ENCODE measurements at places on chromosomes 5 and 9.

GRCh38 chr5:59487772-59488729, 405.5 kb downstream of the PDE4D start:
- DNase-seq, result no peak

DNA sequence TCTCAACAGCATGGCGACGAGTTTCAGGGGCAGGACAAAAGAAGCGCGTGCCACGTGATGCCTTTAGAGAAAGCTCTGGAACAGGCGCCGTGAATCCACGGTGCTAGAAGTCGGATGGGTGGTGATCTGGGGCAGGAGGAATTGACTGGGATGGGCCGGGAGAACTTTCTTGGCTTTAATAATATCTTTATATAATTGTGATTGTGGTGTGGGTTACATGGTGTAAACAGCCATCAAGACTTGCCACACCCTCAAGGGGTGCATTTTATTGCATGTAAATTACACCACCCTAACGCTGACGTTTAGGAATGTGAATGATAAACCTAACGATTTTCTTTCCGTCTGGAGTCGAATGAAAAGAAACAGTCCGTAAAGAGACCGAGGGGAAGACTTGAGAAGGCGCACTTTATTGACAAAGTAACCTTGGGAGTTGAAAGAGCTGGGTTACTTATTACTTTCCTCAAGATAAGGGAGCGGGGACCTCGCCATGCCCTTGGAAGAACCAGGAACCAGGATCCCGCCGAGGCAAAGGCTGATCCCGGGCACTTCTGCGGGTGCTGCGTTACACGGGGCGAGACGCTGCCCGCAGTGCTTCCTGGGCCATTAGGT, 8.5 kb downstream of the NRARP start:
- DNase-seq, result no peak

- no peak for DNase-seq
Measured at GRCh38 chr5:68251386-68251785, 35.8 kb downstream of the PIK3R1 start.

DNA sequence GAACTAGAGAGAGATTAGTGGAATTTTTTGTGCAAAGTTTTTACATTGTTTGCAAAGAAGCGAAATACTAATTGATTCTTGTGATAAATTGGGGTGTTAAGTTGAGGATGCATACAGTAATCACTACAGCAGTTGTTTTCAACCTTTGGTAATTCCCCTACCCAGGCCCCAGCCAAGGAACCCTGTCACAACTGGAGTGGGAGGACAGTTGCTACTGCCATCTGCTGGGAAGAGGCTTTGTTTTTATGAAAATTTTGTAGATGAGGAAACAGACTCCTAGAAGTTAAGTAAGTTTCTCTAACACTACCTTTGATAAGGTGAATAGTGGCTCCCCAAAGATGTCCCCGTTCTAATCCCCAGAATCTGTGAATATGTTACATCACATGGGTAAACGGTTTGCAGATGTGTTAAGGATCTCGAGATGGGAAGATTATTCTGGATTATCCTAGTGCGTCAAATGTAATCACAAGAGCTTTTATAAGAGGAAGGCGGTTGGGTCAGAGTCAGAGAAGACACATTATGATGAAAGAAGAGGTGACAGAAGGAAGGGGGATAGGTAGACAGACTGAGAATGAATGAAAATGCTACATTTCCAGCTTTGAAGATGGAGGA, 34.0 kb upstream of the PPP1R2B start:
- no peak for DNase-seq

- DNase-seq, result no peak
Measured at GRCh38 chr9:127563579-127563978, 48.5 kb upstream of the STXBP1 start.

GRCh38 chr9:132610661-132611060, 28.3 kb downstream of the BARHL1 start:
- no peak for DNase-seq

GRCh38 chr5:149282966-149283332, 11.3 kb downstream of the AFAP1L1 start:
- no peak for DNase-seq

DNA sequence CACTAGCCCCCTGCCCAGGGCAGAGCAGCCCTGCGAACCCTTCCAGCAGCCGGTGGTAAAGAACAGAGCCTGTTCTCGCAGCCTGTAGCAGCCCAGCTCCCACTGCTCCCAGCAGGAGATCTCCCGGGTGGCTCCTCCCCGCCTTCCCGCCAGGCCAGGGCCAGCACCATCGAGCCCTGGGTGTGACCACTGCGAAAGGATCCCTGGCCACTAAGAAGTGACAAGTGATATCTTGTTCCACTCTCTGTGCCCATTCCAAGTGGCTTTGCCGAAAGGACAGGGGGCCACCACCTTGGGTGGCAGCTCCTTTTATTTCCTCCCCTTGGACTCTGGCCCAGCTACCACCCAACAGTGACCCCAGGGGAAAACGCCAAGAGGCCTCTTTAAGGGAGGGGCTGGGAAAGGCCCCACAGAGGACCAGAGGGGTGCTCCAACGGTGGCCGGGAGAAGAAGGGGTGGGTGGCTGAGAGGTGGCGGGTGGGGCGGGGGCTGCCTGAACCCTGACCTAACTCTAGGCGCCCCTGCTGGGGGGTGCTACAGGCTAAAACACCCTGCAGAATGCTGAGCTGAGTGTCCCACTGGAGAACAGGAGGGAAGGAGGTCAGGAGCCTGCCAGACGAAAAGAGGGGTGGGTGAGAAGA, 1.6 kb downstream of the NACC2 start:
- DNase-seq, result no peak

DNA sequence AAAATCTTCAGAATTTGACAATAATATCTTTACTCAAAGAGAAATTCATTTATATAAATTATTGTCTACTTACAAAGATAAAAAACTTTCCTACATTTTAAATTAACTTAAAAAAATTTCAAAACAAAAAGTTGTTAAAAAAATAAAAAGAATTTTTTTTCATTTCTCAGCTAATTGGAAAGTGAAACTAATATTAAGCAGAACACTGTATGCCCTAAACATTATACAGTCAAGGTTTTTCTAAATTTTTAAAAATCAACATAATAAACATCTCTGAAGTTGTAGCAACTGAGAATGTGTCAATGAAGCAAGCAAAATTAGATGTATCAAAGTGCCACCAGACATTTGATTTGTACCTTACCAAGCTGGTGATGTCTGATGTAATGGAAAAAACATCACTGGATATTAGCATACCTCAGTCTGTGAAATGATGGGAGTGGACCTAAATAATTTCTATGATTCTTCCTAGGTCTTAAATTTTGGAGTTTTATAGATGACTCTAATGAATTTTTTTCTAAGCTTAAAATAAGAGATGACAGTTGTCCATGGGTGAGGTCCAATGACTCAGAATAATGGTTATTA, 290.1 kb downstream of the ADAMTS6 start:
- no peak for DNase-seq

DNA sequence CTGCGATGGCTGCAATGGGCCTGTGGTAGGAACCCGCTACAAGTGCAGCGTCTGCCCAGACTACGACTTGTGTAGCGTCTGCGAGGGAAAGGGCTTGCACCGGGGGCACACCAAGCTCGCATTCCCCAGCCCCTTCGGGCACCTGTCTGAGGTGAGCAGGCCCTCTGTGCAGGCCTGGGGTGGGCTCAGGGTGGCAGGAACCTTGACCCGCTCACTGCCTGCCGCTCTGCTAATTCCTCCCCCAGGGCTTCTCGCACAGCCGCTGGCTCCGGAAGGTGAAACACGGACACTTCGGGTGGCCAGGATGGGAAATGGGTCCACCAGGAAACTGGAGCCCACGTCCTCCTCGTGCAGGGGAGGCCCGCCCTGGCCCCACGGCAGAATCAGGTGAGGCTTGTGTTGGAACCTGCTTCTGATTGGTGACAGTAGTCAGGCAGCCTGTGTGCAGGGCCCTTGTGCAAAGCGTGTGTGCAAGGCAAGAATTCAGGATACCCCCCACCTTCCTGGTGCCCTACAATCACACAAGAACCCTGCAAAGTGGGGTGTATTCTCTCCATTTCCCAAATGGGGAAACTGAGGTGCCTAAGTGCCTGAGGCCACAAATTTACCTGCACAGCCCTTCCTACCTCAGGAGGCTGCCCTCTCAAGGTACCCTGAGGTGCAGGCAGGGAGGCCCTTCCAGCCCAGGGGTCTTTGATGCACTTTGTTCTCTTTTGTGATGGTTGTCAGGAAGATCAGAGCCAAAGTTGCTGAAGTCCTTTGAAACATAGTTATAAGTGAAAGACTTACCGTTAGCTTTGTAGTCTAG, 3.4 kb downstream of the SQSTM1 start:
- no peak for DNase-seq

DNA sequence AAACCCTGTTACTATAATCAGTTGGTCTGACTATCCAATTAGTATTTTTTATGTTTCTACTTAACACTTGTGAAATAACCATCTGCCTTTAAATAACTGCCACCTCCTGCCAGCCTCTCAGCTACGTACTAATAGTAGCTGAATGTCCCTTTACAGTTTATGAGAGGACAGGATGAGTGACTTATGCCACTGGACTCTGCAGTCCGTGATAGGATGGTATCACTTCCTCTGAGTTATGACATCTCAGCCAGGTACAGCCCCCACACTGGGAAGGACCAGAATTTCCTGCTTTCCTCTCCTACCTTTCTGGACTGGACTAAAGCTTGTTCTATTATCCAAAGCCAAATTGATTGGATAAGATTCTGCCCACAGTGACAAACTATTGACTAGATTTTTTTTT, 102.9 kb downstream of the ZFAND5 start:
- no peak for DNase-seq

DNA sequence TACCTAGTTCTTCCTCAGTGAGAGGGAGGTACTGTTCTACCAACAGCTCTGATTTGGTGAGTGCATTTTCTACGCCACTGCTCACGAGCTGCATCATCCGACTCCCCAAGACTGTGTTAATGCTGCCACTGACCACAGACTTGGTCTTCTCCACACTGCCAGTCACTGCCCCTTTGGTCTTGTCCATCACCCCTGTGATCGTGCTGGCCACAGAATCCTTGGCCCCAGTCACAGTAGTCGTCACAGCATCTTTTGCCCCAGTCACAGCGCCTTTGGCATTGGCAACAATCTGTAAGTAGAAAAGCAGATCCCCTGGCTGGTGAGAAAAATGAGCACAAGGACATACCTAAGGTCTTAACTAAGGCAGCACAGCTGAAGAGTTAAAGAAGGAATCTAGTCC, 6.4 kb downstream of the PLIN2 start:
- no peak for DNase-seq

- no peak for DNase-seq
Measured at GRCh38 chr9:134382733-134383132, 56.5 kb downstream of the RXRA start.

GRCh38 chr5:137572042-137572695, 73.0 kb upstream of the SPOCK1 start:
- no peak for DNase-seq

DNA sequence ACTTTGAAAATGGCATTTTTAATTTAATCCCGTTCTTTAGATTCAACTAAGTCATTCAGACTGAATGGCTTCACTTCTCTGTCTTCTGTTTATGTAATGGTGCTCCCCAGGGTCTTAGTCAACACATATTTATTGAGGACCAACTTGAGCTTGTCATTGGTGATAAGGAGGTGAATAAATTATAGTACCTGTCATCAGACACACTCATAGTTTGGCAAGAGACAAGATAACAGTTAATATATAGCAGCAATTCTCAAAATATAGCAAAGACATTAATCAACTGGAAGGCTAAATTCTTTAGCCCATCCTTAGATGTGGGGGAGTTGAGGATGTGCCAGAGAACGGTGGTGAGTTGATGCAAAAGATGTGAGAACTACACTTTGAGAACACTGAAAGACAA, 78.4 kb downstream of the MACIR start:
- no peak for DNase-seq

DNA sequence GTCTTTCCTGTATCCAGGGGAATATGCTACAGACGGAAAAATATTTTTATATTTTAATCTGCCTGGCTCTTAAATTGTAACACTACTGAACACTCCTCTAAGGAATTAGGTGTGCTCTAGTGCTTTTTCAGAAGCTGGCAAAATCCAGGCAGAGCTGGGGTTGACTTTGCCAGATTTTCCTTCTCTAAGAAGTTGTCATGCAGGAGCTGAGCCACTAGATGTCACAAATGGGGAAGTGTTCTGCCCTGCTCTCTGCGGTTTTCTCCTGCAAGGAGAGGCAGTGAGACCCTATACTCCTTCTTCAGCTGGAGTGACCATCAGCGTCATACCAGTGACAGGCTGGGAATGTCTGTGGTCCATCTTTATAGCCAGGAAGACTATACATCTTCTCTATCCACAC, 112.5 kb downstream of the HAPLN1 start:
- DNase-seq, result no peak

- DNase-seq, result no peak
Measured at GRCh38 chr5:135193213-135194125, 159.4 kb upstream of the PITX1 start.

DNA sequence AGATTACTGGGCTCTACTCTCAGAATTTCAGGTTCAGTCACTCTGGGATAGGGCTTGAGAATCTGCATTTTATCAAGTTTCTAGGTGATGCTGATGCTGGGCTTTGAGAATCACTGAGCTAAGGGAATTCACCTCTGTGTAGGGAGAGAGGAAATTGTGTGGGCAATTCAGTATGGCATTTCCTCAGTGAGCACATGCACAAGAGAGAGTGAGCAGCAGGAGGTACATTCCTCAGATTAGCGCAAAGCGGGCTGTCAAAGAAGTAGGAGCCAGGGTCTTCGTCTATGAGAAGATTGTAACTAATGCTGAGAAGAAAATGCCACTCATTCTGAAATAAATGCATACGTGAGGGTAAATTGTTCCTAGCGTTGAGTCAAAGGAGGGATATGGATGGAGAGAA, 175.9 kb downstream of the KIF4B start:
- DNase-seq, result no peak

DNA sequence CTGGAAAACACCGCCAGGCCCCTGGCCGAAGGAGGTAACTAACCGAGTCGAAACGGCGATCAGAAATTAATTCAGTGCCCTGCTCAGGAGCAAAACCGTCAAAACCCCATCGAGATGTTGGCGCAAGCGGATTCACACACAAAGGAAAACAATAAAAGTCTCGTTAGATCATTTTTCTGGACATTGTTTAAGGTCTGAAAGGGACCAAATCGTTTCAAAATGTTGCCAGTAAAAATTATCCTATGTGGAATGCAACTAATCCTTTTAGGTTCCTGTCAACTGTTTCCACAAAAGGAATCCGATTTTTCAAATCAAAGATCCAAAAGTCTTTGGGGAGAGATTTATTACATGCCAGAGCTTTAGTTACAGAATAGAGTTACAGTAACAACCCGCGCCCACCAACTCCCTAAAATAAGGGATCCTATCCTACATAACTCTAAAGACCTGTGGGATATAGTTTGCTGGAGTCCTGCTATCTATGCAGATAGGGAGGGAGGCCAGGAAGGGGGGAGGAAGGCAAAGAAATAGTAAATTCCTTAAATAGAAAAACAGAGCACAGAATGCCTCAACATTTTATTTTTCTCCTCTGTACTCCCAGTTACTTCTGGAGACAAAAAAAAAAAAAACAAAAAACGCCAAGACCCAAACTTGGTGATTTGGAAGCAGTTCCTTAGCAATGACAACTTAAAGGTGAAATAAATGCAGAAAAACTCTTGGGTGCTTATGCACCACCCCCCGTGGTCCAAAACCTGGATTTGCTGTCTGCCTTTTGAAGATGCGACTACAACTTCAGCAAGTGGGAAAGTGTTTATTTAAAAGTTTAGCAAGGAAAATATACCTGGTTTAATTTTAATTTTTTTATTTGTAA, 10.6 kb downstream of the FOXD1 start:
- DNase-seq, result no peak

GRCh38 chr5:138753794-138754698, 821 bp downstream of the CTNNA1 start:
- no peak for DNase-seq

- no peak for DNase-seq
Measured at GRCh38 chr5:95822043-95822541, 434 bp downstream of the GLRX start.

Measured in GM18507 (cell line).